ENCODE measurements at places on chromosomes 6 and 20.

GRCh38 chr6:119887666-119888065 is 538.1 kb upstream of the MAN1A1 start:
- no peak for DNase-seq

- no peak for DNase-seq
Measured at GRCh38 chr6:17850281-17850680, 137.2 kb downstream of the KIF13A start.

DNA sequence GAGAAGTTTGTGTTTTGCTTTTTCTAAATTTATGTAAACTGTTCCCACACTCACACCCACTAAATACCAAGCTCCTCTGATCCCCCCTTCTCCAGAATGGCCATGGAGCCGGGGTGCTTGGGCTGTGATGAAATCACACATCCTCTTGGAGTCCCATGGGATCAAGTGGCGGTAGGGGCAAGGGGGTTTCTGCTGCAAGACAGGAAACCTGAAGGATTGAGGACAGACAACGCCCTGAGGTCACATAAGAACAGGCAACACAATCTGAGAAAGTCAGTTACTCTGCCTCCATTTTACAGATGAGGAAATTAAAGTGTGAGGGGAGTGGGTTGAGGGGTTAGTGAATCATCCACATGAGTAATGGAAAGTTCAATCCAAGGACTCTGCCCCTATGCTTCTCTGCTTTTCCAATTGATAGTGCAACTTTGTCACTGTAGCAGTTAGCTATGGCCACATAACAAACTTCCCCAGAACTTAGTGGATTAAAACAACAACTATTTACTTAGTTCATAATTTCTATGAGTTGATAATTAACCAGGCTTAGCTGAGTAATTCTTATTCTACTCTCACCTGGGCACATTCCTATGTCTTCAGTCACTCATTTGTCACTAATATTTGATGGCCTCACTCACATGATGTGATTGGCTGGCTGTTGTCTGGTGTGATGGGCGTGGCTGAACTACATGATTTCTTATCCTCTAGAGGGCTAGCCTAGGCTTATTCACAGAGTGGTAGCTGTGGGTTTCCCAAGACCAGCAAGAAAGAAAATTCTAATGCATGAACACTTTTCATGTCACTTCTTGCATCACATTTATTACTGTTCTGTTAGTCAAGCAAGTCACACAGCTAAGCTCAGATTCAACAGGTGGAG is 311.1 kb upstream of the RNF24 start:
- no peak for DNase-seq

DNA sequence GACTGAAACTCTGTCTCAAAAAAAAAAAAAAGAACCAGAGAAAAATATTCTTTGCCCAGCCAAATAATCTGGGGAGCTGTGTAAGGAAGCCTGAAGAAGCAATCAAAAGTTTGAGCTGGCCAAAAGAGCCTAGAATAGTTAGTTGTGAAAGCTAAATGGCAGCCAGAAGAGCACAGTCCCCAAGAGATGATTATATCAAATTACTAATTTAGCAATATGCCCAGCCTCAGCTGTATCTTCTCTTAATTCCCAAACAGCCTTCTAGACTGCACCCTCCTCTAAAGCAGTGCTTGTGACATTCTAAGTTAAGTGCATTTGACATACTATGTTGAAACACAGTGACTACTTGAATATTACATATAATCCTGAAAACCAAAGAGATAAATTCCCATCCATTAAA is 38.9 kb downstream of the CDK19 start:
- no peak for DNase-seq

DNA sequence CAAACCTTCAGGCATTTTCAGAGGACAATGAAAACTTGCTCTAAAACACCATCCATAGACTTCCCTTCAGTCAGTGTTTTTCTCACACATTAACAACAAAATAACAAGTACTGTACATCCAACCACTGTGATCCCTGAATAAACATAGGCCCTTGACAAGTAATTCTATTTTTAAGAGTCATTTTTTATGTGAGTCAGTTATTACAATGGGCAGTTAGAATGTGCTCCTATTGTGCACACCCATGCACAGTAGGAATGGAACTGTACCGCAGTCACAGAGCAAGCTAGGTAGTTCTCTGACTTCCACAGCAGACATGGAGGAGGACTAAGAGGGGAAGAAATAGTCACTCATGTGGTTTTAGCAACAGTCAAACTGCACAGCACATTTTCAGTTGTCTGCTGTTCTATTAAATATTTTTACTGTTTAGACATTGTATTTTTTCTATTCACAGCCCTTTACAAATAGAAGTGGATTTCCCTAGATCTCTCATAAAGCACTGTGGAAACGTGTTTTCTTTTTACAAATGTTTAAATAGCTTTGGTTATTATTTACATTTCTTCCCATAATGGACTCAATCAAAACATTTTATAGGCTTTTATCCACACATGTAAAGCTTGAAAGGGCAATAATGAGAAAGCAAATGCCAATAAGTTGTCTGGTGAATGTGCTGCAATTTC is 100.4 kb downstream of the JAG1 start:
- DNase-seq = no peak

- DNase-seq = no peak
Measured at GRCh38 chr6:140441256-140441655, 1066.8 kb upstream of the CITED2 start.

DNA sequence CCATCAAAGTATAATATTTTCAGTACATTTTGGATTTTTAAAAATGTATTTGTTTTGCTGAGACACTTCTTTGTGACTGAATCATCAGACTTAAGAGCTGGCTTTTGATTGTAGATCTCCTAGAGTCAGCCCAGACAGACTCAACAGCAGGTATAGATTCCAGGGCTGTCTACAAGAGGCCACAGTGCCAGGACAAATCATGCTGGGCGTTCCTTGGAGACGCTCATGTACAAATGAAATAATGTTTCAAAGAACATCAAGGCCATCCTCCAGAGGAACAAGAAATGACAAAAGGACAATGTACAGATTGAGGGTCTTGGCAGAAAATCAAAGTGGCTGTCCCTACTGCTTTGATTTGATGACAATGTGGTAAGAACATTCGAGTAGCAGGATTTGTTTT is 369.3 kb downstream of the GRIK2 start:
- no peak for DNase-seq

GRCh38 chr6:169868458-169868857 is 117.0 kb downstream of the ERMARD start:
- no peak for DNase-seq

DNA sequence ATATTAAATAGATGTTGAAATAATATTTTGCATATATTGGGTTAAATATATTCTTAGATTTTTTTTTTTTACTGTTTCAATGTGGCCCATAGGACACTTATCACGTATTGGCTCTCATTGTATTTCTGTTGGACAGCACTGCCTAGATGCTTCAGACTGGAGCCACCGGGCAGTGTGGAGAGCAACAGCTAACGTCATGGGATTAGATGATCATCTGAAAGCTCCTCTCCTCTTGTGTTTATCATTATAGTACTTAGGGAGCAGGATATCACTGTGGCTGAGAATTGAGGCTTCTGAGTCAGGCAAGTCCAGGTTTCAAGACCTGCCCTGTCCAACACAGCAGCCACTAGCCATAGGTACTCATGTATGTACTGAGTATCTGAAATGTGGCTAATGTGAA is 87.4 kb downstream of the ZHX3 start:
- no peak for DNase-seq

GRCh38 chr20:57980506-57980905 is 247.9 kb downstream of the ANKRD60 start:
- no peak for DNase-seq

All from T-helper 22 cell (primary cell).